Caki2 (cell line): ENCODE measurements at places on chromosomes 1 and 21. TPM values are rescaled to one million over a fixed set of nuclear protein-coding genes. Genes with fewer than 3 reads are reported as not detected.

The PERM1 gene
- total RNA-seq: 0.20 TPM in 1 of 2 replicates, not detected in the other

The DOP1B gene
- 21.6 and 24.9 TPM in 2 replicates for total RNA-seq

The RNF186 gene
- total RNA-seq: not detected in 2 replicates

The UBL4B gene
- not detected in 2 replicates for total RNA-seq

The IL10 gene
- not detected in 2 replicates for total RNA-seq

The TEDDM1 gene
- not detected in 2 replicates for total RNA-seq

The SMYD3 gene
- total RNA-seq: 16.2 and 47.7 TPM in 2 replicates

The PRDM16 gene
- not detected in 2 replicates for total RNA-seq

DNA sequence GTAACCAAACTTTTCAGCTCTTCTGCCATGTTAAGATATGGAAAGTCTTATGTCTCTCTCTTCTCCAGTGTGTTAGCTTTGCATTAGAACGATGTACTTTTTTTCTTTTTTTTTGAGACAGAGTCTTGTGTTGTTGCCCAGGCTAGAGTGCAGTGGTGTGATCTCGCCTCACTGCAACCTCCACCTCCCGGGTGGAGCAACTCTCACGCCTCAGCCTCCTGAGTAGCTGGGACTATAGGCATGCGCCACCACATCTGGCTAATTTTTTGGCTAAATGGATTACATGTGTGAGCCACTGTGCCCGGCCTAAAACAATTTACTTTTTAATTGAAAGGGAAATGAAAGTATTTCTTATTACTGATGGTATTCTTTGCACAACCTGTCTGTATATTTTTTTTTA is 35.8 kb downstream of the SPEN start:
- no peak for DNase-seq

DNA sequence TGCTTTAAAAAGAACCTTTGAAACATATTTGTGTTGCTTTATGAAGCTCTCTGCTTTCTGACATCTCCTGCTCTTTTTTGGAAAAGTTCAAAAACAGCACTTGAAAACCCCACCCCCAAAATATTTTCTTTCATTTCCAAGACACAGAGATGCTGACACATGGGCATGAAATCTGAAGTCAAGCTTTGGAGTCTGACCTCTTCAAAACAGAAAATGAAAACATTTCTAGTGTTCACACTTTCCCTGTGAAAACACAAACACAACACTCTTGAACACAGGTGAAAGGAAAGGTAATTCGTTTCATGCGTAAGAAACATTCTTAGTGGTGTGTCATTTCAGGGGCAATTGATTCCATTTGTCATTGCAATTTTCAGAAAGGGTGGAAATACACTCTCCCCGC is 10.8 kb downstream of the NGF start:
- no peak for DNase-seq

DNA sequence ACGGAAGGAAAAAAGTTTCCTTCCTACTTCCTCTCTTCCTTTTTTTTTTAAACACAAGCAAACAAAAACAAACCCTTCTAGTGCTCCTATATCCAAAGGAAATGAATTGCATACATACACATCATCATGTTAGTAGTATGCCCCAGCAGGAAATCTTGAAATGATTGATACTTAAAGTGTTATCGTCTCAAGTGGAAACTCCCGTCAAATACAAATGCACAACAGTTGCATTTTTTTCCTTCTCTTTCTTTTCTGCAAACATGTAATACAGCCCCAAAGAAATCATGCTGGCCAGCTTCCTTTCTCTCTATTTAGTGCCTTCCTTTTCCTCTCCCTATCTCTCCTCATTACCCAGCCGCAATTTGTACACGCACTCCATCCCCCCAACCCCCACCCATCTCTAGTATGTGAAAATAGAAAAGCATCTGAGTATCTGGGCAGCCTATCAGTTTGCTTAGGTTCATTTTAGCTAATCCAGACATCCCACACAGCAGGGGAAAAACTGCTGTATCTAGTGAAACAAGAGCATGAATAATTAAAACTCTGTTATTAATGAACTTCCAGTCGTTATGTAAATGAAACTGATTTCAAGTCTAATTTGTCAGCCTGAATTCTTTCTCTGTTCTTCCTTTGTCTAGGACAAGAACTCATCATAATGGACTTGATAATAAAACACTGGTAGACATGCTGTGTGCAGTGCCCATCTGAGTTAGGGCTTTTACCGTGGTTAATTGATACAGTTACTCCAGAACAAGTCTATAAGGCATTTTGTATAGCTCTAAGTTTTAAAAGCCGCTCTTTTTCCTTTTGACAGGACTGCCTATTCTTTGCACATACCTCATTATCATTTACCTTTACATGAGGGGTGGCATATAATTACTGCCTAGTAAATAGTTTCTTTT is 336.5 kb upstream of the ADGRL2 start:
- DNase-seq: no peak

DNA sequence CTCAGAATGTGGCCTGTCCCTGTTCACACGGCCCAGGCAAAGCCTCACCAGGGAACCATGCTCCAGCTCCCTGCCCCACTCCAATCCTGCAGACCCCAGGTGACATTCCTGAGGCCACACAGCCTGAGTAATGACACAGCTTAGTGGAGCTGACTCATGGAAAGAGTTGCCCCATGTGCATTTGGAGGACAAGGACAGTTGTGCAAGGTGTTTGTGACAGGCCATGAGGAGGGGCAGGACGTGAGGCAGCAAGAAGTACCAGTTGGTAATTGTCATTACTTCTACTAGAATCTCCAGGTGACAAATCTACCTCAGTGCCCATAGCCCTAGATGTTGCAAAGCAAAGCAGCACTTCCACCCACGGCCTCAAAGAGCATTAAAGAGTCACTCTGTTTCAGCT is 15.2 kb downstream of the PRR9 start:
- no peak for DNase-seq

DNA sequence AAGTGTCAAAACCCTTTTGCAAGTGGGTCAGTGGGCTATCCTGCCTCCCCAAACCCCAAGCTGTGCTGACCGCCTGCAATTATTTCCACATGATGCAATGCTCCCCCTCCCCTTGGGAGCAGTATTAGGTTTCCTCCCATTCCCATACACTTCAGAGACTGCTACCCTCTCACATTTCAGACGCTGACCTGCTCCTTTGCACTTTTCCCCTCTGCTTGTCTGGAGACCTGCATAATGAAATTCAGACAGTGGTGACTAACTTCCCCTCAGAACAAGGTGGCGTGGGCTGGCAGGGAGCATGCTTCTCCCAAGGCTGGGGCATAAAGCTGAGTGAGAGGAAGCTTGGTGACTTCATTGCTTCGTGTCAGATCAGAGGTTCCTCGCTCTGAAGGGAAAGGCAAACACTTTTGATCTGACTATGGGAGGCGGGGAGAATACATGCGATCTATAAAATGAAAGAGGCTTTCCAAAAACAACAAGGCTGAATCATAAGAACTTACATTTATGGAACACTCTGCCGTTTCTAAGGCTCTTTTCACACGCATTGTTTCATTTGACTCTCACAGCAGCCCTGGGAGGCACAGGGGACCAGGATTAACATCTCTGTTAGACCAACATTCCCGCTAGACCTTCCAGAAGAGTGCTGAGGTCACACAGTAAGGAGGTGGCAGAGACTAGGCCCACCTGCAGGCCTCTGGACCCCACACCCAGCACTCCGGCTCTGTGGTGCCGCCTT is 27.5 kb upstream of the ROR1 start:
- peak; percentile 66 for DNase-seq

- DNase-seq: no peak
These were observed 1.4 kb downstream of the GUK1 start for GRCh38 chr1:228141226-228142044.

GRCh38 chr1:70075761-70076160 is 129.6 kb downstream of the LRRC40 start:
- DNase-seq: no peak

DNA sequence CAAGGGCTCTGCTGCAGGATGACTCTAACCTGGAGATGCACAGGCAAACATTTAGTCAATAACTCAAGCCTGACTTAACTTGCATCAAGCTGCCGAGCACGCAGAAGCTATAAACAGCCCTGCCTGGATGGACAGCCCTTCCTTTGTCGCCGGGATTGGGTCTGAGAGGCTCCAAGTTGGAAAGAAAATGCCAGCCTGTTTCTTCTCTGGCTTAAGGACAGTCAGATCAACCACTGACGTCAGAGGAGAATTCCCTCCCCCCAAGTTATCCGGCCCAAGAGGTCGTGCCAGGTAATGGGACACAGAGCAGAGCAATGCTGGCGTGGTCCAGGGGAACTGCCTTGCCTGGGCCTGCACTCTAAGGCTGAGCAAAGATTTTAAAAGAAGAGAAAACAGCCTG is 27.1 kb upstream of the LRRC38 start:
- no peak for DNase-seq

- peak; percentile 45 for DNase-seq
These were observed 670 bp downstream of the COX20 start for GRCh38 chr1:244836135-244836521.

DNA sequence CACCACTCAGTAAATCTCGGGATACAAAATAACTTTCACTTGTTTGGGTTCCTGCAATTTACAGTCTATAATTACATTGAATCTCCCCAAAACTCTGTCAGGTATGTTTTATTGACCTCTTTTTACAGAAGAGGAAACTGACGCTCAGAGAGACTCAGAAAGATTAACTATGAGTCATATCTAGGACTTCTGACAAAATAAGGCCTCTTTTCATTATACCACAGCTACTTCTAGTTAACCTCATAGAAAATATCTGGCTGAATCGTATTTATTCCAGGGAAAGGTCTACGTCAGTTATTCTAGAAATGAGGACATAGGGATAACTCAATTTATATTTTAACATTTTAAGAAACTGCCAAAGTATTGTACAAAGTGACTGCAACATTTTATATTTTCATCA is 211.1 kb upstream of the FAM78B start:
- DNase-seq: no peak

DNA sequence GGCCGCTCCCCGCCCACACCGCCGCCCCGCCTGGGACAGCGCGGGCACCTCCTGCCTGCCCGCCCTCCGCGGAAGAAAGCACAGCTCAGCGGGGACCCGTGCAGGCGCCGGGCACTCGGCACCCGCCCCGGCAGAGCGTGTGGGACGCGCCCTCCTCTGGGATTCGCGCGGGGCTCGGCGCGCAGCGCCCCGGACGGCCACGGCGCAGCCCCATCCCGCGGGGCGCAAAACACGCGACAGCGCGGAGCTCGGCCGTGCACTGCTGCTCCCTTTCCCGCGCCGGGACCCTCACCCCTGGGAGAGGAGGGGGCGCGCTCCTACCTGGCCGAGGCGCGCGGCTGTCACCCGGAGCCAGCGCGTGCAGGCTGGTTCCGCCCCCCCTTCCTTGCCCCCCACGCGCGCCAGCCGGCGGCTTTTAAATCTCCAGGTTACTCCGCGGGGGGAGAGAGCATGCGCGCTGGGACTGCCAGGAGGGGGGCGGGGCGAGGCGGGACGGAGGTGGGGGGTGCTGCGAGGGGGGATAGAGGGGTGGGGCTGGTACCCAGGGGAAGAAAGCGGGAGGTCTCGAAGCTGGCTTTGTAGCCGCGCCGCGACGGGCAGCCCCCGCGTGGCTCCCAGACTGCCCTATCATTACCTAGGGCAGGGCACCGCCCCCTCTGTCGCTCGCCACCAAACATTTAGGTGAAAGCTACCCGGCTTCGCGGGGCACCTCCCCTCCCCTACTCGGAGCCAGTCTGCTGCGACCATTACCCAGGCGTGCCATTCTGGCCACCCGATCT is at the start of gene SLC45A3:
TSS of gene SLC45A3 (minus strand) at position 437 of the 779 bp plus-strand sequence. CDS start 15,853 bp downstream, outside the sequence.
- DNase-seq: peak; percentile 23

DNA sequence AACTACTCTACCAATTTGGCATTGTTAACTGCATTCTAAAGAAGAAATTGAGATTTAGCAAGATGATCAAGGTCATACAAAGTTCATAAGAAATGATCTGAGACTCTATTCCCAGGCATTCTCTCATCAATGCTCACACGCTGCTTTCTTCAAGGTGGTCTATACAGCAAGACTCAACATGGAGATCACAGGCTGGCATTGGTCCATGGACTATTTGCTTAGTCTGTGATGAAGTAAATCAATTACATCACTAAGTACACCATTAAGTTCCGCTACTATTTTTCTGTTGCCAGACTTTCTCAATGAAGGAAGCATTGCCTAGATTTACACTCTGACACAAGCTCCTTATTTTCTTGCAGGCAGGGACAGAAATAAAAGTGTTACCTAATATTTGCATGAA is 51.9 kb upstream of the CYP2J2 start:
- DNase-seq: no peak

DNA sequence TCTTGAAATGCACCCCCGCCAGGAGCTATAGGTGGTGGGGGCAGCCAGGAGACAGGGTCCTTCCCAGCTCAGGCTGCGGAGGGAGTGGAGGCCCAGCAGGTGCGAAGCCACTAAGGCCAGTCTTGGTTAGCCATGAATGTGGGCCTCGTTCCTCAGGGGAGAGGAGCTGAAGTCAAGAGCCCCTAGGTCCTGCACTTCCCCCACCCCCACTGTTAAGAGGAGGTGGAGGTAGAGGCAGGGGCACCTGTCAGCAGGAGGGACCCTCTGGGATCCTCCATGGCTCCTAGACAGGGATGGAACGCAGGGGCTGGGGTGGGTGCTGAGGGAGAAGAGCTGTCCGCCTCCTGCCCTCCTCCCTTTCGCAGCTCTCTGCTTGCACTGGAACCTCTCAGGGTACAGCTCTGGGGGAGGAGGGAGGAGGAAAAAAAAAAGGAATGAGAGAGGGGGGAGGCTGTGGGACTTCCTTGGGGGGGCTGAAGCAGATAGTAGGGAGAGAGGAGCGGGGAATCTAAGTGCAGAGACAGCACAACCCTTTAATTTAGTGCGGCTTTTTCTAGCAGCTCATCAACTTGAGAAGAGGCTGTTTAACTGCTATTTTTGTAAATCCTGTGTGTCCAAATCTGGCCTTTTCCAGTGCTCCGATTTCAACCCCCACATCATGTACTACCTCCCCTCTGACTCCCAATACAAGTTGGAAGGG is 37.0 kb downstream of the MATN1 start:
- DNase-seq: no peak

GRCh38 chr1:151568626-151569088 is 28.5 kb downstream of the TUFT1 start:
- DNase-seq: no peak

DNA sequence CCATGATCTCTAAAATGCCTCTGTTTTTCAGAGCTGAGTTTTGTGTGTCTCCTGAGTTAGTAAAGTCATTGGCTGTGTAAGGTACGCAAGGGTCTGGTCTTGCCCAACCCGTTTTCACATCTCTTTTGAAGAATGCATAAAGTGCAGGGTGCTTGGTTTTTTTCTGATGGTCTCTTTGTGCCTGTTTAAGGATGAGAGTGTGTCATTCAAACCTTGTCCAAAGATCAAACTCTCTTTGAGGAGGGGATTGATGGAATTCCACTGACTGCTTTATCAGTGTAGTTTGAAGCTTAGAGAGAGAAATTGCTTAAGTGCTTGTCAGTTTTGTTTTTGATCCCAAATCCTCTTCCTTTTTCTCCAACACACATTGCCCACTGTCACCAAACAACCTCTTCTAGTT is 20.0 kb upstream of the C8B start:
- no peak for DNase-seq

- DNase-seq: no peak
These were observed 30.7 kb downstream of the ADAM30 start for GRCh38 chr1:119865627-119866026.

DNA sequence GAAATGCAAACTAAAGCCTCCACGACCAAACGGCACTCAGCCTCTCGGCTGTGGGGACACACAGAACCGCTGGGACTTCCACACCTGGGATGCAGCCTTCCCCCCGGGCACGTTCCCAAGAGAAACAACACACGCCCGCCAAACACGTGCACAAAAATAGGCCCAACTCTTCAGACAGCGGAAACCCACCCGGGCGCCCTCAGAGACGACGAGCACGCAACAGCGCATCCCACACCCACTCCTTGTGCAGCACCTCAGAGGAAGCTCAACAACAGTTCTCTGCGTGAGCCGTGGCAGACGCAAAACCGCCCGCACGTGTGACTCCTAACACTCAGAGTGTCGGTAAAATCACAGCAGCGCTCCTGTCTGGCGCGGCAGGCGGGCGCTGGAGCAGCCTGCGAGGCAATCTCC is 5.3 kb downstream of the C1orf159 start:
- no peak for DNase-seq
